Activated CD4-positive, CD25-positive, alpha-beta regulatory T cell (primary cell): ENCODE measurements at places on chromosomes 4 and X.

DNA sequence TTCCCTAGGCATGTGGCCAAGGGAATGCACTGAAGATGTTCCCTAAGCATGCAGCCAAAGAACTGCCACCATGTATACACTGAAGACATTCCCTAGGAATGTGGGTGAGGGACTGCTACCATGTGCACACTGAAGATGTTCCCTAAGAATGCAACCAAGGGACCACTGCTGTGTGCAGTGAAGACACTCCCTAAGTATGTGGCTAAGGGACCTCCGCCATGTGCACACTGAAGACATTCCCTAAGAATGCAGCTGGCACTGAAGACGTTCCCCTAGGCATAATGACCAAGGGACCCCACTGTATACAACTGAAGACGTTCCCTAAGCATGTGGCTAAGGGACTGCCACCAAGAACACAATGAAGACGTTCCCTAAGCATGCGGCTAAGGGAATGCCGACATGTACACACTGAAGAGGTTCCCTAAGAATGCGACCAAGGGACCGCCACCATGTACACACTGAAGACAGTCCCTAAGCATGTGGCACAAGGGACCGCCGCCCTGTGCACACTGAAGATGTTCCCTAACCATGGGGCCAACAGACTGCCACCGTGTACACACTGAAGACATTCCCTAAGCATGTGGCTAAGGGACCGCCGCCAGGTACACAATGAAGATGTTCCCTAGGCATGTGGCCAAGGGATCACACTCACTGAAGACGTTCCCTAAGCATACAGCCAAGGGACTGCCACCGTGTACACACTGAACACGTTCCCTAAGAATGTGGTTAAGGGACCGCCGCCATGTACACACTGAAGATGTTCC lies 25.6 kb downstream of the DHRSX start:
- DNase-seq, result no peak

- no peak for DNase-seq
These were observed 23.0 kb downstream of the GRXCR1 start for GRCh38 chr4:42915484-42915883.

GRCh38 chr4:149980121-149980682 lies 98.0 kb upstream of the DCLK2 start:
- no peak for DNase-seq

GRCh38 chr4:118730683-118731082 lies 45.5 kb downstream of the METTL14 start:
- no peak for DNase-seq

- DNase-seq, result no peak
These were observed 834 bp downstream of the NHS start for GRCh38 chrX:17375637-17376430.

DNA sequence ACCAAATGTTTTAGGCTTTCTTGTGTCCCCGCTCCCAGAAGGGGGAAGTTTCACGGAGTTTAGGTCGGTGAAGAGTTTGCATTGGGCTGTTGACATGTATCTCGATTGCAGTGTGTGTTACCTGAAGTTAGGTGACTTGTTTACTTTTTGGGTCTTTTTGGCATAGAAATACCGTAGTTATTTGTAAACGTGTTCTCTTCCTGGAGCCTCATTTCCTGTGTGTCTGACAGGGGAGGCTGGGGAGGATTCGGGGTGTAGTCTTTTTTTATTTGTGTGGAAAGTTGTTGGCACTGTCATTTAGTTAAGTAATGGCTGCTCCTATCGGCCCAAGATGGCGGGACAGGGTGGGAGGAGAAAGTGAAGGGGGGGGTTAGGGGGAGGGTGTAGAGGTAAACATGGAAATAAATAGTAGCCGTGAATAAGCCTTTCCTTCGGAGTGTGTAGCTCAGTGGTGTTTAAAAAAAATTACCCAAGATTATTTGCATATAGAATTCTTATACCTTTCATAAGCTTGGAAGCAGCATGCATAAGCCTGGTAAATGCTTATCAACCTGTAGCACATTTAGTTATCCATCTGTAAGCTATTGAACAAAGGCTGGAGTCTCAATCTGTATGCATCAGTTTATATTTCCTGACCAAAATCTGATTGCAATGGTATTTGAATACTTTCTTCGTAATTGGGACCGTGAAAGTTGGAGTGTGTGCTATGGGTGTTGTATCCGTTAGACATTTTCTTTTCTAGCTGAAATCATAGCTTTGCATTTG lies 1.6 kb downstream of the KDM6A start:
- no peak for DNase-seq

DNA sequence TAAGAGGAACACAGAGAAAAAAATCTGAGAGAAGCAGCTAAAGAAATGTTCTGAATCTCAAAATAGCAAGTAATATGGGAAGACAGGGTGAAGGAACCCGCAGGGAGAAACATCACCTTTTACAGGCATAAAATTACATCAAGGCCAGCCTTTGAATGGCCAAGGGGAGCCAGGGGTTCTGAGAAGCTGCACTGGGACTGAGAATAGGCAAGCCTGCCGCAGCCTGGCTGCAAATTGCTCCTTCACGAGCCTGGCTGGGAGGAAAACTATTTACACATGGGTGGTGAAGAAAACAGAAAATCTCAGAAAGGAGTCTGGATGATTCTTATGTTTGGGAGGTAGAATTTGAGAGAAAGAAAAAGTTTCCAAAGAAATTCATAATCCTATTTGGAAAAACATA lies 74.5 kb upstream of the QRFPR start:
- DNase-seq, result no peak

DNA sequence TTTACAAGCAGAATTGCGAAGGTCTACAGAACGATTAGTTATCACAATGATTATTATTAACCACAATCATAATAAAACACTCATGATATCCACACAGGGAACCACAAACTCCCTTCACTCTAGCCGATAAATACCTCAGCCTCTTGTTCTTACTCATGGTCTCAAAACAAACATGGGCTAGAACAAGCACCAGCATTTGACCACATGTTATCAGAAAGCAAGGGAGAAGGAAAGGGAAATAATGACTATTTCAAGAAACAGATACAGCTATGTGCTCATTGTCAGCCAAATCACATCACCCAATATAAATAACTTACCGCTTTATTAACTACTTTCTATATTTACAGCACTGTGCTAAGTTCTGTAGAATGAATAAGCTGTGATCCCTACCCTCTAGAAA lies 663.2 kb upstream of the HTR2C start:
- no peak for DNase-seq

DNA sequence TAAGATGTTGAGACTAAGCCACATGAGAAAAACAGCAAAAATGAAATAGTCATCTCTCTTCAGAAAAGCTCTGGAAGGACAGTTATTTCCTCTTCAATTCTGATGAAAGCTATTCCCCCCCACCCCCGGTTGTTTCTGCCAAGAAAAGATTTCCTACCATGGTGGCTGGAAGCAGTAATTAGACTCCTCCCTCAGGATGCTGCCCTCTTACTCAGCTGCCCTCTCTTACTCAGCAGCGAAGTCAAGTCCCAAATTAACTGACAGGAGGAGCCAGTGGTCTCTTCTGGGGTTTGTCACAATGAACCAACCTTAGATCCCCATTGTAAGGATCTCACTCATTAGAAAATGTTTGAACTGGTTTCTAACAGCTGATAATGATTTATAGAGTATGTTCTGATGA lies 38.0 kb downstream of the GPM6B start:
- DNase-seq, result no peak

- no peak for DNase-seq
These were observed 136.2 kb downstream of the CDS1 start for GRCh38 chr4:84719115-84719514.

- no peak for DNase-seq
These were observed 157.6 kb upstream of the C1QTNF7 start for GRCh38 chr4:15270201-15270600.

GRCh38 chr4:87926554-87927098 lies 48.9 kb upstream of the SPP1 start:
- DNase-seq, result no peak

GRCh38 chr4:145533001-145533400 lies 51.3 kb downstream of the SMAD1 start:
- DNase-seq, result no peak

DNA sequence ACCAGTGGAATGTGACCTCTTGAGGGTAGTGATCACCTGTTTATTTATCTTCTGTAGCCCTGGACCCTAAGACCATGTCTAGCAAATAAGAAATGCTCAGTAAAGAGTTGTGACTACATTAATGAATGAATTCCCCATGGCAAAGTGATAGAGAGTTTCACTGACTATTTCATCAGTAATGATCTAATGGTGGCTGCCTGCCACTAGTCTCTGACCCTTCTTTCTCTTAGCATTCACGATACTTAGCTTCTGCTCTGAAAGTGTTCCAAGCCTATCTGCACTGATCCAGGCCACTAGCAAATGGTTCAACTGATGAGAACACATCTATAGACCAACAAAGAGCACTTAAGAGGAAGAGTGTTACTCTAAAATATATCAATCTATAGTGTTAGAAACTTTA lies 50.0 kb upstream of the RASGEF1B start:
- DNase-seq, result no peak

GRCh38 chr4:124437853-124438495 lies 274.6 kb downstream of the ANKRD50 start:
- DNase-seq, result no peak

GRCh38 chrX:69093960-69094871 lies 71.0 kb downstream of the PJA1 start:
- DNase-seq, result no peak

- DNase-seq, result no peak
These were observed 188.4 kb downstream of the GASK1B start for GRCh38 chr4:157984285-157984911.

DNA sequence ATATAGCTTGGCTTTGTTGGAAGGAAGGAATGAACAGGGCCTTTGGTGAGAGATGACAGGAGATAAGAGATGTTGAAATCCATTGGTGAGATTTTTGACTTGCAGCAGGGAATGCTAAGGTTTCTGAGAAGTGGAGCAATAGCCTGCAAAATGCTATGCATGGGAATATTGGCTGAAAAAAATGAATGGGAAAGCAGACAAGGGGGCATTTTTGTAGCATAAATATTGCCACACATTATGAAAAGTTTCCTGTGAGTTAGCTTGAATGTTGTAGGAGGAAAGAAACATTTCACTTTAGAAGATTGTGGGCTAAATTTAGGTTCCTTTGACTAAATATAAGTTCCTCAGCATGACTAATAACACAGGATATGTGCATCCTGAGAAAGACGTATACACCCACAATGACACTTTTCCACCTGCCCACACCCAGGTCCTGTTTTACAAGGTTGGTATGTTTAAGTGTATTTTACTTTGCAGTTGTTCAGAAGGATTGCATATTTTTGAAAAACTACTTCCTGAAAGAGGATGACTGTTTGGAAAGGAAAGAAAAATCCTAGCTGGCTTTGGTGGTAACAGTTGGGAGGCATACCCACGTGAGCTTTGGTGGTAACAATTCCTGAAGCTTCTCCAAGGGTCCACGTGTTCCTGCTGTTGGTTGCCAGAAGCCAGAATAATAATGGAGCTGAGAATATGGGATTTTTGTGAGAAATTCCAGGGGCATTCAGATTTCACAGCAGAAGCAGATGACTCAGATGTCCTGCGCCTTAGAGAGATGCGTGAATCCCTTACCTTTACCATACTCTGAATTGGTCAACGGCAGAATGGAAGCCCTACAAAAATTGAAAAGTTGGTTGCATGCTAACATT lies 28.5 kb downstream of the PHEX start:
- DNase-seq, result no peak

DNA sequence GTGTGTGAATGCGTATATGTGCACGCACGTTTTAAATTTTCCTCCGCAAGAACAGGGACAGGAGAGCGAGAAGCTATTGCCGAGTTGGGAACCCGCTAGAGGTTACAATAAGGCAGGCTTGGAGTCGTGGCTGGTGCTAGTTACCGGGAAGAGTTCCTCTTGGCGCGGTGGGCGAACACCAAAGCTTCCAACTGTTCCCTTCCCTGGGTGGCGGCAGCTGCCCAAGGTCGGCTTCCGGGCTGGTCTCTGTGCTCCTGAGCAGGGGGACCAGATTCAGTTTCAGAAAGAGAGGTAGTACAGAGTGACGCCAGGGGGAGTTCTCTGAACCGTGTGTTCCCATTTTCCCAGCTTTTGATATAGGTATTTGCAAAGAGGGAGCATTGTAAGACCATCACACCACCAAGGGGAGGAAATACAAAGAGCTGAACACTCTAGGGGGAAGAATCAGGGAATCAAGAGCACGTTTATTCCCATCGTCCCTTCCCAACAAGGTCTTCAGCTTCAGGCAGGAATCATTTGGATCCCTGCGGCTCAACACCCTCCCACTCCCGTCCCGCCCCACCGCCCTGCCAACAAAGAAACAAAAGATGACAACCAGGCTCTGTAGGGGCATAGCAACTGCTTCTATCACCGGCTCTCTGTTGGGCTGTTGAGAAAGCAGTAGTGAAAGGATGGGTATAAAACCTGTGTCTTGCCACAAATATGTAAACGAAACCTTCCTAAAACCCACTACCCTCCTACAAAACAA lies 113.6 kb upstream of the TEX13C start:
- no peak for DNase-seq

GRCh38 chrX:101785142-101785541 lies 125.5 kb upstream of the ARMCX2 start:
- no peak for DNase-seq

DNA sequence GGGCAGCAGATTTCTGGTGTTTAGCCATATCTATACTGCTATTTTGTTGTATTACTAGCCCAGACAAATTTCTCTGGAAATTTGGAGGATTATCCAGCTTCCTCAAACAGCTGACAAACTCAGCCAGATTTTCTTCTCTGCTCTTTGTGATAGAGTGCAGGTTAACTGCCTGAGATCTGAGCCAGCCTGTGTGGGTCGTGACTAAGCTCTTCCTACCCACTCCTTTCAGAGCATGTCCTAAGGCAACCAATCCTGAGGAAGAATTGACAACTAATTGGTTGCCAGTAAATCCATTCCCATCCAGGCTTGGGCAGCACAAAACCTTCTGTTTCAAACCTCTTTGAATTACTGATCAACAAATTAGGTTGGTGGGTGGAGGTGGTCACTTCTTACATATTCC lies 2.5 kb upstream of the GABRA2 start:
- DNase-seq, result no peak

DNA sequence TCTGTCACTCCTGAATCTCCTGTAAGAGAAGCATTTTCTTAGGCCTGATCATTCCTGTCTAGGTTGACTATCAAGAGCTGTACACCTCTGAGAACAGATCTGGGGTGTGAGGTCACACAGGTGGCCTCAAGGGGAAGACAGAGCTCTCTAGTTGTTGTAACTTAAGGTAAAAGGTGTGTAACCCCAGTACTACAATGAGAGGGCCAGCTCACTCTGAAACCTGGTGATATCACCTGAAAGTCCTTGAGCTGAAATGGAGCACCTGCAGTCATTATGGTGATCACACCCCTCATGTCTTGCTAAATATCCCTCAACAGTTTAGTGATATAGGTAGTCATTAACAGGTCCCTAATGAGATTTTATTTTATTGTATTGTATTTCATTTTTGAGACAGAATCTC lies 8.8 kb upstream of the FAM9C start:
- DNase-seq, result no peak

DNA sequence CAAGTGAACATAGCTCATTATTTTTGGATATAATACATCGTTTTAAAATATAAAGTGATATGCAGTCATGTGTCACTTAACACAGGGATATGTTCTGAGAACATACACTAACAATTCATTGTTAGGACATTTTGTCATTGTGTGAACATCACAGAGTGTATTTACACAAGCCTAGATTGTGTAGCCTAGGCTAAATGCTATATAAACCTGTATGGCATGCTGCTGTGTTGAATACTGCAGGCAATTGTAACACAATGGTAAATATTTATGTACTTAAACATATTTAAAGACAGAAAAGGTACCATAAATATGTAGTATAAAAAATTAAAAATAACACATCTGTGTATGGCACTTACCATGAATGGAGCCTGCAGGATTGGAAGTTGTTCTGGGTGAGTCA lies 44.9 kb upstream of the GPRIN3 start:
- DNase-seq, result no peak

GRCh38 chr4:139453041-139453370 lies 915 bp upstream of the RAB33B start:
- DNase-seq, result peak; percentile 61
